Testis (tissue), 5 donors: ENCODE measurements at places on chromosomes 16 and 17. TPM values are rescaled to one million over a fixed set of nuclear protein-coding genes. Genes with fewer than 3 reads are reported as not detected.

Gene KRT33A
- total RNA-seq = 0.50 TPM

Gene TBC1D26
- total RNA-seq = 18.7 TPM

Gene ACE
- 87.8 TPM for total RNA-seq

Gene KCNG4
- 0.08 TPM for total RNA-seq

Gene TNFSF12
- total RNA-seq = 17.0 TPM

Gene NARF
- 115 TPM for total RNA-seq

Gene CMTM4
- total RNA-seq = 50.9 TPM

Gene ZMYND15
- 25.2 TPM for total RNA-seq

Gene FKBP10
- total RNA-seq = 31.4 TPM
